Pancreas (tissue), 10 donors: ENCODE measurements at places on chromosomes 13 and 19.

DNA sequence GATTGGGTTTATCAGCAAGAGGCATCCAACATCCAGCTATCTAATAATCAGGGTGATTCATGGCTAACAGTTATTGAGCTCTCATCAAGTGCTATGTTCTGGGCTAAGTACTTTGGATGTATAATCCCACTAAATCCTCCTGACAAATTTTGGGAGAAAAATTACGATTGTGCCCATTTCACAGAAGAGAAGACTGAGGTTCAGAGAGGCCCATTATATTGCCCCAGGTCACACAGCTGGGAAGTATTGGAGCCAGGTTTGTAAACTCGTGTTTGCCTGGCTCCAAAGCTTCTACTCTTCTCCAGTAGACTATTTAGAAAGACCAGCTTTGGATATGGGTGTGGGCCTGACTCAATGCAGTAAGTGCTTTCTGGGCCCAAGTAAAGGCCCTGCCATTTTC is 20.9 kb upstream of the CALM3 start:
- DNase-seq, result no peak

- DNase-seq, result no peak
These were observed 11.9 kb downstream of the CAPS start for GRCh38 chr19:5925830-5926427.

- DNase-seq, result no peak
These were observed 30.8 kb downstream of the CBY2 start for GRCh38 chr13:45732916-45733315.

DNA sequence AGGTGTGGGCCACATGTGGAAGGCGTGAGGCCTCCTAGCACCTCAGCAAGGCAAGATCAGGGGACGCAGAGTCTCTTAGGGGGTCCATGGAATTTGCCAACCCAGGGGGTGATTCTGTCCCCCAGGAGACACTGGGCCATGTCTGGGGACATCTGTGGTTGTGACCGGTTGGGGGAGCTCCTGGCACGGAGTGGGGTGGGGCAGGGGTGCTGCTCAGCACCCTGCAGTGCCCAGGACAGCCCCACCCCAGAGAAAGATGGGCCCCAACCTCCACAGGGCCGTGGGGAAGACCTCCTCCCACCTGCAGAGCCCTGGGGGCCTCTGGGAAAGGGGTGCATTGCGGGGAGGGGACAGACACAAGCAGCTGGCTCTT is 4.0 kb downstream of the MKNK2 start:
- no peak for DNase-seq

DNA sequence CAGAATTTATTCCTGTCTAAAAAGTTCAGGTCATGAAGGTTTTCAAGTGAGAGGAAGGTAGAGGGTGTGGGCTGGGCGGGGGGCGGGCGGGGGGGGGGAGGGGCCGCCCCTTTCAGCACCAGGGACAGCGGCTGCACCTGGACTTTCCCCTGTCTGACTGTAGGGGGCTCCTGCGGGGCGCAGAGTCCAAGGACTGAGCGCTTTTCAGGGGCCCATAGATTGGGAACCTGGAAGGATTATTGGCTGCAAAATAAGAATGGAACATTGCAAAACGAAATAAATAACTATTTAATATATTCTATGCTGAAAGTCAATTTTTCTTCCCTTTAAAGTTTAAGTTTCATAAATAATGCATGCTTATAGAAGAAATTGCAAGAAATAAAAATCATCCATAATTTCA is 8.9 kb upstream of the CYP4F3 start:
- no peak for DNase-seq

DNA sequence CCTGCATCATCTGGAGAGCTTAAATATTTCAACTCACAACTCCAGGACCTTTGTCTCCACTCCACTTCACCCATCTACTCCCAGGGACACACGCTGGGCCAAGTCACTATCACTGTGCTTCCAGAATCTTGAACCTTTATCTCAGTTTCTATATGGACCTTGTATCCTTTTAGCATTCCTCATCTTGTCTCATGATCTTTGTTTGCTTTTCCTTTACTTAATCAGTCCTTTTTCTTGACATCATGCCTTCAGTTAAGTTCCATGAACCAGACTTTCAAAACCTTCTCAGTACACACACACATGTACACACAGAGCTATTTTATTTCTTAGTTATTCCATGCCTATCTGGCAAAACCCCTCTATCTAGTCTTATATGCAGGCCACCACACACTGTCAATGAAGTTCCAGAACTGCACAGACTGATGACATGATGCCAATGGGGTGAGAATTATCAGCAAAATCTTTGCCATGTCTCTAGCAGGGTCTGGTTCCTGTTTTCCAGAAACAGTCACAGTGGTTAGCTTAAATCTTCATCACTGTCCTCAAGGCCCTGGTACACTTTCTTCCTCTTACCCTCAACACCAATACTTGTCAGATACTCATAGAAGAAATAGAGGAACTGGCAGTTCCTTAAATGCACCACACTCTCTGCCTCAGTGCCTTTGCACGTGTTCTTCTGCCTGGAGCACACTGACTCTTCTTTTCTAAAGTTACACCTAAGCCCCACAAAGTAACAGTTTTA is 77.6 kb upstream of the STARD13 start:
- DNase-seq, result no peak

DNA sequence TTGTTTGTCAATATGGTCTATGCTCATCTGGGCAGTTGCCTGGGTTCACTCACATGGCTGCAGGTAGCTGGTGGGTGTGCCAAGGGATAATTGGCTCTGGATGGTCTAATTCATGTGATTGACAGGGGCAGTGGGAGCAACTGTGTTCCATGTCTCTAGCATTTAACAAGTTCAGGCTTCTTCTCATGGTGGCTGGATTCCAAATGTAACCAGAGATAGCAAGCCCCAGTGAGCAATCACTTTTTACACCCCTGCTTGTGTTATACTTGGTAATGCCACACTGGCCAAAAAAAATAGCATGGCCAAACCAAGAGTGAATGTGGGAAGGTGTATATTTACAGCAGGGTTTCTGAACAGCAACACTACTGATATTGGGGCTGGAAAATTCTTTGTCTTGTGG is 89.6 kb upstream of the TNFSF11 start:
- DNase-seq, result no peak

- DNase-seq, result no peak
These were observed 8.8 kb downstream of the YIPF2 start for GRCh38 chr19:10919352-10920287.

DNA sequence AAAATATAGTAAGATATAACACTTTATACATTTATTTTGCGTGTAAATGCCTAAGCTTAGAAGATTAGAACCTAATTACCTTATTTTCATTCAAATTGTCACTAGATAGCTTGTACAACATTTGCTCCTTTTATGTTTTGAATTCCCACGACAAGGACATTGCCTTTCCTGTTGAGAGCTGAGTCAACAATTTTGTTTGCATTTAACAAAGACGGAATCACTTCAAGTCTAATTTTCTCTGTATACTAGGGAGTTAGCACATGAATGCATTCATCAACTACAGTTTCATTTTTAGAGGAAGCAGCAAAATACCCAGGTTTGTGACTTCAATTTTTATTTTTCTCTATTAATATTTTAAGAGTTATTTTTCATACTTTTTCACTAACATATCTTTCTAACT is 48.7 kb upstream of the PCCA start:
- no peak for DNase-seq

GRCh38 chr13:50566646-50567045 is 276.8 kb downstream of the DLEU7 start:
- DNase-seq, result no peak

DNA sequence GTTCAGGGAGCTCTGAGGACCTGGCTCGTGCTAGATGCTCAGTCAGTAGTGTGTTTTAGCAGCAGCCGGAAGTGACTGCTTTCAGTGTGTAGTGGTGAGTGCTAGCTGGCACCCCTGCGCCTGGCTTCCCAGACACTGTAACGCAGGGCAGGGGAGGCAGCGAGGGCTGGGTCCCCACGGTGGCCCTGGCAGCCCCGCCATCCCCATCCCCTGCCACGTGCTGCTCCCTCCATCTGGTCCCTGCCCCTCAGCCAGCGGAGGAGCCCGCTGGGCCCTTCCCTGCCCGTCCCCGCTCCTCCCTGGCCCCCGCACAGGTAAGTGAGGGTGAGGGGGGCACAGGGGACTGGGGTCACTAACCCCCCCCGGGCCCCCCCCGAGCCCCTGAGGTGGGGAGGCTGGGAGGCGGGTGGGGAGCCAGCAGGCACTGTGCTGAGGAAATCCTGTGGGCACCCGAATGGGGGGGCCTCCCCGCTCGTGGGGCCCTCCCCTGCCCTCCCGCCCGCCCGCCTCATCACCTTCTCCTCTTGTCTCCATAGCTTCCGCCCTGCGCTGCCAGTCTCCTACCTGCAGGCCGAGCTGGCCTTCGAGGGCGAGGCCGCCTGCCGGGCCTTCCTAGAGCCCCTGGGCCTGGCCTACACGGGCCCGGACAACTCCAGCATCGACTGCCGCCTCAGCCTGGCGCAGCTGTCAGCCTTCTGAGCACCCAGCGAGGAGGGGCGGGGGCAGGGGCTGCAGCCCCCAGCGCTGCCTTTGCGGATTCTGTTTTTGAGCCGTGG is 3.2 kb downstream of the LENG9 start:
- peak; percentile 84 for DNase-seq
